ENCODE measurements at places on chromosomes 7 and 10.

DNA sequence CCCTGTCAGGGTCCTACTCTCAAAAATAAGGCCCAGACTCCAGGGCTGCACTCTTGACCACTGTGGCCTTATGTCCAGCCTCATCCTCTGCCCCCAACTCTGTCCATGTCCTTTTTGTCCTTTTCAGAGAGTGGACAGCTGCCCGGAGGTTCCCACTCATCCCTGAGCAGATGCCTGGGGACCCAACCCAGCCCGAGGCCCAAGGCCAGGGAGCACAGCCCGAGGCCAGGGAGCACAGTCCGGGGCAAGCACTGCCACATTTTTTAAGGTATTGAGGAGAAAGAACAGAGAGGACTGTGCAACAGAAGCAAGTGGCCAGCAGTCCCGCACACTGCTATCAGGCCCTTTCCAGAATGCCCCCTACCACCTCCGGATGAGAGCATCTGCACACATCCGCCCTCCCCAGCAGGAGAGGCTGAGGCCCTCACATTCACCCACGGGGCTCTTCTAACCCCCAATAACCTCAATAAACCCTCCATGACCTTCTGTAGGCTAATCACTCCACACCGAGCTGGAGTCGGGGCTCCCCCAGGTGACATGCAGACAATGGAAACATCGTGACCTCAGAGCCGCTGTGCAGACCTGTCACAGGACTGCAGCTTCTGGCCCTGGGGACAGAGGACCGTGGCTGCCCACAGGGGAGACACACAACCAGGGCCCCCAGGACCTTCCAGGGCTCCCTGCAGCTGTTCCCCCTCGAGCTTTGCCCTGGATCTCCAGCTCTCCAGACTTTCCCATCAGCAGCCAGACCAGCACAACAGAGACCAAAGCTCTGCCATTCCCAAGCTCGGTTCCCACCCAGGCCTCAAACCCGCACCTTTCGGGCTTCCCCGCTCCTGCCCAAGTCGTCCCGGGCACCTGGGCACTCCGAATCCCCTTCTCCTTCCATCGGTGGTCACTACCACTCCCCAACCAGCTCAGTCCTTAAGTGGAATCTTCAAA is 51.4 kb downstream of the CAMK2B start:
- no peak for DNase-seq

DNA sequence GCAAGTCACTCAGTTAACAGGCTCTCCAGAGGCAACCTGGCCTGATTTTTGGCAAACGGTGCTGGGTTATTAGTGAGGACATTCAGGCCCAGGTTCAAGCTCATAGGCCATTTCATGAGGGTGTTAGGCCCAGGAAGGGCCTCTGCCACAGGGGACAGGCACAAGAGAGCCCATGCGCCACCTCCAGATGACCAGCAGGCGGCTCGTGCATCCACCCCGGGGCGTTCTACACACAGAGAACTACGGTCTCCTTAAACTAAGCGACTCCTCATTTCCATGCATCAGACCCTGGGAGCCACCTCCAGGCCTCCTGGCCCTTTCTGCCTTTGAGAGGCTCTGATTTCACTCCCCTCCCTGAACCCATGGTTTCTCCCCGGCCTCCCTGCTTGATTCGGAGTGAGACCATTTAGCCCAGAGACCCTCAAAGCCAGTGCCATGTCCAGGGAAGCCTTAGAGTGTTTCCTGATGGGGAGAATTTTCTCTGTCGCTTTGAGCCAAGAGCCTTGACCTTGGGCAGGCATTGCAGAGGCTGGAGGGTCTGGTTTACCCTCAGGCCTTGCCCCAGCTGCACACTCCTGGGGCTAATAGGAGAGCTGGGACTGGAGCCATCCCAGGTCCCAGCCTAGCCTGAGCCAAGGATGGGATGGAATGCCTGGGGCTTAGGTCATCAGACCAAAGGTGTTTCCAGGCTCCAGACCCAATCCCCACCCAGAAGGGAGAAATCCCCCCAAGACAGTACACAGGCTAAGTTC is 188.0 kb downstream of the GRID1 start:
- DNase-seq, result peak; percentile 26

- no peak for DNase-seq
Measured at GRCh38 chr7:84638339-84638697, 443.7 kb upstream of the SEMA3A start.

GRCh38 chr10:86802473-86803108 is 46.2 kb downstream of the BMPR1A start:
- no peak for DNase-seq

DNA sequence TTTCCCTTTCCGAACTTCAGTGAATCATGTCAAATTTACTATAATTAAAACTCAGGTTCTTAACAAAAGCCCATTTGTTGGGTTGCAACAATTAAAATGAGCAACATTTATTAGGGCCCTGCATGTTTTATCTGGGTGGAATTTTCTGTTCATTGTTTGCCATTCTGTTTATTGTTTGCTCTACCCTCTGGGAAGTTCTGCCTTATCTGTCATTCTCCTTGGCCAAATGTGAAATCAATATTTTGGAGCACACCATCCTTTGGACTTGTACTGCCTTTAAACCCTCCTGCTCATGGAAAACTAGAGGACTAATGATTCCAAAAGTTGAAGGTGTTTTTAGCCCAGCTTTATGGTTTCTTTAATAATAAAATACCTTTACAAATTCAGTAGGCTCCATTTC is 134.5 kb upstream of the KCND2 start:
- no peak for DNase-seq

DNA sequence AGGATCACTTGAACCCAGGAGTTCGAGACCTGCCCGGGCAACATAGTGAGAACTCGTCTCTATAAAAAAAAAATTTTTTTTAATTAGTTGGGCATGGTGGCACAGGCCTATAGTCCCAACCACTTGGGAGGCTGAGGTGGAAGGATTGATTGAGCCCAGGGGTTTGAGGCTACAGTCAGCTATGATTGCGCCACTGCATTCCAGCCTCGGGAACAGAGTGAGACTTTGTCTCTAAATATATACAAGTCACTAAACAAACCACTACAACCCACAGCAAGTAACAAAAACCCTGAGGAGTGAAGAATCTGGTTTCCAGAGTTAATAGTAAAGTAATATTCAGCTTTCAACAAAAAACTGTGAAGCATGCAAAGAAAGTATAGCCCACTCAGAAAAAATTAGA is 32.7 kb upstream of the HHEX start:
- no peak for DNase-seq

DNA sequence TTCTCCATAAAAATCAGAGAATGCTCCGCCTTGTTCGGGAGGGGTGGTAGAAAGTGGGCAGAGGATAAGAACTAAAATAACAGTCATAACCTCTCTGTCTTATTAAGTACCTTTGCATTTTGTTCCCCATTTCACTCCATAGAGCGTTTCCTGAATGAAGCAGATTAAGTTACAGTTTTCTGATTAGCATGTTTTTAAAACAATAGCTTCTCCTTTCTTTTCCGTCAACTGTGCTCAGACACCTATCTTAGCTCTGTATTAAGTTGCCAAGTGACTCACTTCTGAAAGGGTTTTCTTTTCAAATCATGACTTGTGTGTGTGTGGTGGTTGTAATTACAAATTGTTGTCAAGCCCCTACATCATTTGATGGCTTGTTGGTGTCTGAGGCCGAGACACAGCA is 1.4 kb downstream of the HABP2 start:
- no peak for DNase-seq

DNA sequence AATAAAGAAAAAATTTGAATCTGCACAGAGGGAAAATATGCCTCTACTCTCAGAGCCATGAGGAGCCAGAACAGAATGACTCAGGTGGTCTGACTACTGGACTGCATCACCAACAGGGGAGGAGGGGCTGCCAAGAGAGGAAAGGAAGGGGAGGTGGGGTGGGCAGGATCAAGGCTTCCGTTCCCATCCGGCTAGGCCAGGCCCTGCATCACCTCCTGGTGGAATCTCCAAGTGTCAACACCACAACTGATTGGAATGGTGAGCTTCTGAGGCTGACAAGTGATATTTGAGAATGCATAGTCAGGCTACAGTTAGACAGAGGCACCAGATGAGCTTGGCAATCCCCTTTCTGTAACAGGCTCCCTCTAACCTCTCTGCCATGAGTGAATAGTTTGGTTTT is 10.4 kb upstream of the GPR26 start:
- DNase-seq, result no peak

GRCh38 chr7:3356173-3356572 is 55.1 kb downstream of the SDK1 start:
- DNase-seq, result no peak

- DNase-seq, result no peak
Measured at GRCh38 chr7:106755641-106756040, 94.7 kb upstream of the CCDC71L start.

DNA sequence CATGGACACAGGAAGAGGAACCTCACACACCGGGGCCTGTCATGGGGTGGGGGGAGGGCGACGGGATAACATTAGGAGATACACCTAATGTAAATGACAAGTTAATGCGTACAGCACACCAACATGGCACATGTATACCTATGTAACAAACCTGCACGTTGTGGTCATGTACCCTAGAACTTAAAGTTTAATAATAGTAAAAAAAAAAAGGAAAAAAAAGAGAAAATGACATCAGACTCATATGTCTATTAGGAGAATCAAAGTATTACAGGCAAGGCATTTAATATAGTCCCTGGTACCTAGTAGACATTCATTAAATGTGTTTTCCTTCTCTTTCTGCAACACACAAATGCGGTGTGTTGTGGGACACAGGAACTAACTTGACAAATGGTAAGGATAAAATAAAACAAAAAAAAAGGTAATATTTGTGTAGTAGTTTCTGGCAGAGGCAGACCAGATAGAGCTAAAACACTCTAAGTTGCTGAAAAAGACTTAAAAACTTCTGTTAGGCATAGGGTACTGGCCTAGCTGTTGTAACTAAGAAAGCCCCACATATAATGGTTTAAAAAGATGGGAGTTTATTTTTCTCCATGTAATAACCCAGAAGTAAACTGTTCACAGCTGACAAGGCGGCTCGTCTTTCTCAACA is 68.8 kb downstream of the NAMPT start:
- no peak for DNase-seq

GRCh38 chr10:94591461-94592205 is 46.0 kb downstream of the HELLS start:
- DNase-seq, result no peak

- DNase-seq, result no peak
Measured at GRCh38 chr10:33832124-33832787, 497.8 kb upstream of the NRP1 start.

GRCh38 chr7:134829380-134829986 is 50.0 kb downstream of the CALD1 start:
- DNase-seq, result no peak

DNA sequence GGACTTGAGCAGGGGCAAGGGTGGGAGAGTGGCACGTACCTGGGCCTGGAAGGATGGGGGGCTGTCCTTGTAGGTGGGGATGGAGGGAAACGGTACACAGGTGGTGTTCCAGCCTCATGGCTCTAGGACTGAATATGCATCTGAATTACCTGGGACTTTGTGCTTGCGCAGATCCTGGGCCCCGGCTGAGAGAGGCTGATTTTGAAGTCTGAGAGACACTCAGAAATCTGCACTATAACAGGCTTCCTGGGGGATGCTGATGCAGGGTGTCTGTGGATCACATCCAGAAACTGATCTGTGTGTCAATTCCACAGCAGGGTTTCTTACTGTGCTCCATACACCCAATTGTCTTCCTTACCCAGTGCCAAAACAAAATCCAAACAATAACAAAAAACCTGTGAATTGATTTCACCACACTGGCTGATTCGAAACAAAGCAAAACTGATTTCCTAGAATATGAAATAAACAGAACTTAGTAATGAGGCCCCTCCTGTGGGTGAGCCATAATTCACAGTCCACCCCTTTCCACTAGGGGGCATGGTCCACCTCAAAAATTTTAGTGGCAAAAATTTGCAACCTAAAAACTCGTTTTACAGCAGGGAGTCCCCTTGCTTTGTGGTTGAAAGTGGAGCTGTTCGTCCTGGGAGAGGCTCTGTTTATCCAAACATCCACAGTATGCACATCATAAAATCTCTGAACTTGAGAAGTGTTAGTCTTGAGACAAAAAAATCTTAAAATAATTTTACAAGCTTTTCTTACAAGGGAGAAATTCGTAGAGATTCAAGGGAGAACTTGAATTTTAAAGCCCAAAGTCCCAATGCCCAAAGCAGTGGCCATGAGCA is 32.0 kb upstream of the PLEKHA1 start:
- DNase-seq, result no peak

DNA sequence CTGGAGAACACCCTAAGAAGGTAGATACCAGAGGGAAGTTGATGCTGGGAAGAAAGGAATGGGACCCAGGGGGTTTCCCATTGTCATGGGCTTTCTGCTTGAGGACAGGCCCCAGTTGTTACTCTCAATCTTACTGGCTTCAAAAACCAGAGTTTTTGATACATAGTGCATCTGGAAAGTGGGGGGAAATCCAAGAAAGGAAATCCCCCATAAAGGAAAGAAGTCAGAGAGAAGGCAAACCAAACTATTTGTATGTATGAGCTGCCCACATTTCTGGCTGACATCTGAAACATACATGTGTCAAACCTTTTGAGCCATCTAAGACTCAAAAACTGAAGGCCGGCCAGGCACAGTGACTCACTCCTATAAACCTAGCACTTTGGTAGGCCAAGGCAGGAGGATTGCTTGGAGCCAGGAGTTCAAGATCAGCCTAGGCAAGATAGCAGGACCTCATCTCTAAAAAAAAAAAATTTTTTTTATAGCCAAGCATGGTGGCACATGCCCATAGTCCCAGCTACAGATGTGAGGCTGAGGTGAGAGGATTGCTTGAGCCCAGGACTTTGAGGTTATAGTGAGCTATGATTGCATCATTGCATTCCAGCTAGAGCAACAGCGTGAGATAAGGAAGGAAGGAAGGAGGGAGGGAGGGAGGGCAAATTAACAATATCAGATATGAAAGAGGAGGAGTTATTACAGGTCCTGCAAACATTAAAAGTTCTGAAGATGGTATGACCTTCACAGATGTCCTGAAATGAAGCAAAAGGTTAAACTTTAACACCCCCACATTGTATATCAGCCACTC is 6.7 kb upstream of the COA1 start:
- peak; percentile 49 for DNase-seq

DNA sequence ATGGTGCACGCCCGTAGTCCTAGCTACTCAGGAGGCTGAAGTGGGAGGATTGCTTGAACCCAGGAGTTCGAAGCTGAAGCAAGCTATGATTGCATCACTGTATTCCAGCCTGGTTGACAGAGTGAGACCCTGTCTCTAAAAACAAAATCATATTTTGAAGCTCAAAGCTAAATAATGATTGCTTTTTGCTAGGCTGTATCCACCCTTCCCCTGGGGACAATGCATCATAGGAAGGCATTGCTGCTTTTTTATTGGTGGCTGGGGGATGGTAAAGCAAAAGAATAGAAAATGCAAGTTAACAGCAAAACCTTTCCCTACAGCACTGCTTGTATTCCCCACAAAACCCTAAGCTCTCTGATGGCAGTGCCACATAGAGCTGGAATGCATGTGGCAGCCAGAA is 107.5 kb upstream of the WAC start:
- DNase-seq, result no peak

GRCh38 chr10:78805176-78805575 is 263.6 kb upstream of the ZMIZ1 start:
- DNase-seq, result no peak

- no peak for DNase-seq
Measured at GRCh38 chr7:68718097-68718551, 880.2 kb upstream of the AUTS2 start.
